ENCODE measurements at places on chromosomes 6 and 20.

- DNase-seq = no peak
Observed at GRCh38 chr6:87982134-87982533, 65.5 kb upstream of the SPACA1 start.

DNA sequence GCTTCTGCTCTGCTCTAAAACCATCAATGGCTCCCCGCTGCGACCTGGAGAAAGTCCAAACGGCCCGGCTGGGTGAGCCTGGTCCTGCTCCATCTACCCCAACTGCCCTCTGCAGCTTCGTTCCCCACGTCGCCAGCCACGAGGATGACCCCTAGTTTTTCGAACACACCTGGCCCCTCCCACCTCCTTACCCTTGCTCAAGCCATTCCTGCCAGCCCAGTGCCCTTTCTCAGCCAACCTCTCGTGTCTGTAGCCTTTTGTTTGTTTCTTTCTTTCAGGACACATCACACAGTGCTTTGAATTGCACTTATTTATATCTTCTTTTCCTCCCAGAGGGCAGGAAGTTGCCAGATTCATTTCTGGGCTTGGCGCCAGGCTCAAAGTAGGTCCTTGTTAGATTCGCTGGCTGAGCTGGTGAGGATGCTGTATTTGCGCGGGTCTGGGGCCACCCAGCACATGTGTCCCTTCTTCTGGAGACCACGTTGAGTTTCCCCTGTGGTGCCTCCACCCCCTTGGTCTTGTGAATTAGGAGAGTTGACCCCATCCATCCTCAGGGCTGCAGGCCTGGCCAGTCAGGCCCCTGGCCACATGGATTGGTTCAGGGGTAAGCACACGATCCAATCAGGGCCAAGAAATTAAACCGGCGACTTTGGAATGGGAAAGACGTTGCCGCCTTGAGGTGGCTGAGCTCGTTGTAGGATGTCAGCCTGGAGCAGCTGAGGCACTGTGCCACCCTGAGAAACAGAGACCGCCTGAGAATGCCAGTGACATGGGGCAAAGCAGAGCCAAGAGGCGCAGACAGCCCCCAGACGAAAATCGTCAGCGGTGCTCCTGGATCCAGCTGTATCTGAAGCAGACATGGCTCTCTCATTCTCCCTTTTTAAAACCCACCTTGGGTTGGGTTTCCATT, 156.0 kb downstream of the CEBPB start:
- DNase-seq = no peak

- no peak for DNase-seq
Observed at GRCh38 chr20:45346851-45347250, 1.4 kb downstream of the SDC4 start.

DNA sequence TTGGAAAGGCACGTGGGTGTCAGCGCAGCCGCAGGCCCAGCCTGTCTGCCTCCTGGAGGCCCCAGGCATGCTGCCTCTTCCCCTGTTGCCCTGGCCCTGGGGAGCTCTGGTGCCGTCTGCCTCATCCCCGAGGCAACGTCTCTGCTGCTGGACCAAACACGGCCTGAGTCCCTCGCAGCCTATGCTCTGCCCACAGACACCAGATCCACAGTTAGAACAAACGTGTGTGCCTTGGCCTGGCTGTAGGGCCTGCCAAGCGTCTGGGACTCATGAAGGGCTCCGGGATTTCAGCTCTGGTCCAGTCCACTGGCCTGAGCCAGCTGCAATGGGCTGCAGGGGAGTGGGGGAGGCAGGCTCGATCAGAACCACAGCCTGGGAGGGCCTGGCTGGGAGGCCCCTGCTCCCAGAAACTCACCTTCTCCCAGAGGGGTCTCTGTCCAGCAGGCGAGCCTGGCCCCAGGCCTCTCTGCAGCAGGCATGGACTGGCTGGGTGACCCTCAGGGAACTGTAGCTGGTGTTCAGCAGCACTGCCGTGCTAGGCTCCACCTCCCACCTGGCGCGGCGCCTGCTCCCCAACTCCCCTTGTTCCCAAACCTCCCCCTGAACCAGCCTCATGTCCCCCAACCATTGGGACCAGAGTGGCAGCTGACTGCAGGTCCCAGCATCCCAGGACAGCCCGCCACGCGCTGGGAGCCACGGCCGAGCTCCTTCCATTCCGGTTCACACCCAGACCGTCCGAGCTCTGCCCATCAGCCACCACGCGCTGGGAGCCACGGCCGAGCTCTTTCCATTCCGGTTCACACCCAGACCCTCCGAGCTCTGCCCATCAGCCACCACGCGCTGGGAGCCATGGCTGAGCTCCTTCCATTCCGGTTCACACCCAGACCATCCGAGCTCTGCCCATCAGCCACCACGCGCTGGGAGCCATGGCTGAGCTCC, 197.0 kb downstream of the DLL1 start:
- no peak for DNase-seq

DNA sequence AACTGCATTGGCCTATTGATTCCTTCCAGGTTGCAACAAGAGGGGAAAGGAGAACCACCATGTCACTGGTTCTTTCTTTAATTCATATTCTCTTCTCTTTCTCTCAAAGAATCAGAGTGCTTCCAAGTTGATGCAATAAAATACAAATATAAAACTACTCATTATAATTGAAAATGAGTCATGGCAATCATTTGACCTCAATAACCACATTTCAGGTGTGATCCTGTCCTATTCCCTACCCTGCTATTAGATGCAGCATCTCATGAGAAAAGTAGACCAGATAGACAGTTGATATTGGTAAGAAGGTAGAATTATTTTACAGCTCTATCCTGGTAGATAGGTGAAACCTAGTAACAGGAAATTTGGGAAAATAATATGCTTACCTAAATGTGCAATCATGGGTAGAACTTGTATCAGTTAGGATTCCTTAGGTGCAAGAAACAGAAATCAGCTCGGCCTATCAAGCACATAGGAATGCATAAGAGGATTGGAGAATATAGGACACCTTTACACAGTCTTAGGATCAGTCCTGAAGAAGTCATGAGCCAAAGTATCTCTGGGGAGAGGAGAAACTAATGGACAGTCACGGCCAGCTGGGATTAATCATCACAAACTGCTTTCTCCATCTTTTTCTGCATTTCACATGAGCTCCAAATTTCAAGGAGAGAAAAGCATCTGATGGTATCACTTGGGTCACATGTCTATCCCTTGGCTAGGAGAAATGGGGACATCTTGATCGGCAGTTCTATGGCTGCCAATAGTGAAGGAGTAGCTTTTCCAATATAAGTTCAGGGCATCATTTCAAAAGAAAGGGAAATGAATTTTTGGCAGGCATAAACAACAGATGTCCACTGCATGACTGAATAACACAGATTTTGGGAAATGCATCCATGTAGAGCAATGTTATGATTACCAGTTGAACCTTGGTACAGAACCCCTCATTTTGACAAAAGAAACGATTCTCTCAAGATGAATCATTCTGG, 19.3 kb upstream of the RNF146 start:
- no peak for DNase-seq

DNA sequence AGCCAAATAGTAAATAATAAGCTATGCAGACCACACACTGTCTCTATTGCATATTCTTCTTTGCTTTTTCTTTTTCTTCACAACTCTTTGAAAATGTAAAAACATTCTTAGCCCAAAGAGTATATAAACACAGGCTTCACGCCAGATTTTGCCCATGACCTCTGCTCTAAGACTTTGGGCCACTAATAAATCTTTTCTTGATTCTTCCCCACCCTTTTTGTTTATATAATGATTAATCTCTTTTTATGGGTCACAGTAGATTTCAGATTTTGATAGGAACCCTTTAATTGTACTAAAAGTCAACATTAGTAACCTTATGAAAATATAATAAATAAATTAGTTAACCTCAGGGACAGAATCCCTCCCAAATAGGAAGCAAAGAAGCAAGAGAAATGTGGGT, 15.8 kb upstream of the ENPP5 start:
- DNase-seq = no peak

DNA sequence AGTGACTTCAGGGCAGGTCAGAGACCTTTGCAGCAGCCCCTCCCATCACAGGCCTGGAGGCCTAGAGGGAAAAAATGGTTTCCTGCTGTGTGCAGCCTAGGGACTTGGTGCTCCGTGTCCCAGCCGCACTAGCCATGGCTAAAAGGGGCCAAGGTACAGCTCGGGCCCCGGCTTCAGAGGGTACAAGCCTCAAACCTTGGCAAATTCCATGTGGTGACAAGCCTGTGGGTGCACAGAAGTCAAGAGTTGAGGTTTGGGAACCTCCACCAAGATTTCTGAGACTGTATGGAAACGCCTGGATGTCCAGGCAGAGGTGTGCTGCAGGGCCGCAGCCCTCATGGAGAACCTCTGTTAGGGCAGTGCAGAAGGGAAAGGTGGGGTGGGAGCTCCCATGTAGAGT, 34.0 kb downstream of the UBE3D start:
- no peak for DNase-seq

GRCh38 chr6:136526196-136526930, 23.9 kb downstream of the MAP7 start:
- peak; percentile 61 for DNase-seq

GRCh38 chr6:16241321-16241689, 2.9 kb downstream of the GMPR start:
- DNase-seq = no peak

DNA sequence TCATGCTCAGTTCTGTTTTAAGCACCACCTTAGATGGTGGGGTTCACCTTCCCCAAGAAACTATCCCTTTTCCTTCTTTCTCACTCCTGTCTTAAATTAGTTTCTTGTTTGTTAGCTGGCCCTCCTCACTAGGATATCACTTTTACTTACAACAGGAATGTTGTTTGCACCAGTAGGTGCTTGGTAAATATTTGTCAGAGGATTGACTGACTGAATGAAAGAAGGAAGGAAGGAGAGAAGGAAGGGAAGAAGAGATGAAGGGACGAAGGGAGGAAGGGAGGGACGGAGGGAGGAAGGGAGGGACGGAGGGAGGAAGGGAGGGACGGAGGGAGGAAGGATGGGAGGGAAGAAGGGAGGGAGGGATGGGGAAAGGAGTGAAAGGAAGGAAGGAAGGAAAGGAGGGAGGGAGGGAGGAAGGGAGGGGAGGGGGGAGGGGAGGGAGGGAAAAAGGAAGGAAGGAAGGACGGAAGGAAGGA, 505 bp upstream of the KCNK15 start:
- no peak for DNase-seq

GRCh38 chr20:44641325-44641724, 10.2 kb downstream of the ADA start:
- DNase-seq = no peak

DNA sequence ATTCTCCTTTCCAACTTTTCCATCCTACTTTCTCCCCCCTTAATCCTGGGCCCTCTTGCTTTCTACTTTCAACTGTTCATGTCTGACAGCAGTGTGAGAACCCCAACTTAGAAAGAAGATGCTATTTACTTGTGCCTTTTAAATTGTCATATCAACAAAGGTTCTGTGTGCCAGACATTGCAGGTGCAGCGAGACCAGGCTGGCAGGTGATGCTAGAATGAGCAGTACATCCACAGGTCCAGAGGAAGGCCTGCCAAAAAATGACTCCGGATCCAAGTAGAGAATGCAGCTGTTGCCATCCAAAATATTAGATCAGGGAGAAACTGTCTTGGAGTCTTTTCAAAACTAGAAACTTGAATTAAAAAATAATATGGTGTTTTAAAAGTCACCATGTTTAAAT, 510.5 kb downstream of the LMBRD1 start:
- DNase-seq = no peak

DNA sequence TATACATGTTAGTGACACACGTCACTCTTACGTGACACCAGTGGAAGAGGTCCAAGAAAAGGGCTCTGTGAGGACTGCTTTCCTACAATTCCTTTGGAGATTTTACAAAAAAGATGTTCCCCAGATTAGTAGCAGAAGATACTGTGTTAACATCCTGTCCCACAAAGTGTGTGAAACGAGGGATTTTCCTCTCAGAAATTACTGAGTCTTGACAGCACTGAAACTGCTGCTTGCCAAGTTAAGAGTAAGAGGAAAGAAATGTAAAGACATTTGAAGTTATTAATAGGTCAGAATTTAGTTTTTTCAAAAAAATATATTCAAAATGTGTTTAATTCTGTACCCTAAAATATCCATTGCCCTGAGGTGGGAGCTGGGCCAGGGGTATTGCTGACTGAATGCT, 58.8 kb upstream of the MAP7 start:
- DNase-seq = no peak

GRCh38 chr6:148463671-148464070, 121.0 kb downstream of the SASH1 start:
- DNase-seq = no peak

DNA sequence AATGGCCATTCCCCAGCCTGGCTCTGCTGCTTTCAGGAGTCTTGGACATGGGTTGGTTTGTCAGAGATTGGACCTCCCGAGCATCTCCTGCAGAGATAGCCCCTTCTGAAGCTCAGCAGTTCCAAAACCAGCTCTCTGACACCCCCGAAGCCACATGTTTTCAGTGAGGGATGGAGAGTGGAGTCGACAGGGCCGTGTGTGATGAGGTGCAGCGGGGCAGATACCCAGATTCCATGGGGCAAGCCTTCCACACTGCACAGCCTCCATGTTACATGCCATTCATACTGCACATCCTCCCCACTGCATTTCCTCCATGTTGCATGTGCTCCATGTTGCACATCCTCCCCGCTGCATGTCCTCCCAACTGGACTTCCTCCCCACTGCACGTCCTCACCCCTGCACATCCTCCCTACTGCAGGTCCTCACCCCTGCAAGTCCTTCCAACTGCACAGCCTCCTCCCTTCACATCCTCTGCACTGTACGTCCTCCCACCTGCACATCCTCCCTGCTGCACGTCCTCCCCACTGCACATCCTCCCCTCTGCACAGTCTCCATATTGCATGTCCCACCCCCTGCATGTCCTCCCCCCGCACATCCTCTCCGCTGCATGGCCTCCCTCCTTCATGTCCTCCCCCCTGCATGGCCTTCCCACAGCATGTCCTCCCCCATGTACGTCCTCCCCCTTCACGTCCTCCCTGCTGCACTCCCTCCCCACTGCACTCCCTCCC, 112.2 kb downstream of the SYNDIG1 start:
- DNase-seq = no peak

DNA sequence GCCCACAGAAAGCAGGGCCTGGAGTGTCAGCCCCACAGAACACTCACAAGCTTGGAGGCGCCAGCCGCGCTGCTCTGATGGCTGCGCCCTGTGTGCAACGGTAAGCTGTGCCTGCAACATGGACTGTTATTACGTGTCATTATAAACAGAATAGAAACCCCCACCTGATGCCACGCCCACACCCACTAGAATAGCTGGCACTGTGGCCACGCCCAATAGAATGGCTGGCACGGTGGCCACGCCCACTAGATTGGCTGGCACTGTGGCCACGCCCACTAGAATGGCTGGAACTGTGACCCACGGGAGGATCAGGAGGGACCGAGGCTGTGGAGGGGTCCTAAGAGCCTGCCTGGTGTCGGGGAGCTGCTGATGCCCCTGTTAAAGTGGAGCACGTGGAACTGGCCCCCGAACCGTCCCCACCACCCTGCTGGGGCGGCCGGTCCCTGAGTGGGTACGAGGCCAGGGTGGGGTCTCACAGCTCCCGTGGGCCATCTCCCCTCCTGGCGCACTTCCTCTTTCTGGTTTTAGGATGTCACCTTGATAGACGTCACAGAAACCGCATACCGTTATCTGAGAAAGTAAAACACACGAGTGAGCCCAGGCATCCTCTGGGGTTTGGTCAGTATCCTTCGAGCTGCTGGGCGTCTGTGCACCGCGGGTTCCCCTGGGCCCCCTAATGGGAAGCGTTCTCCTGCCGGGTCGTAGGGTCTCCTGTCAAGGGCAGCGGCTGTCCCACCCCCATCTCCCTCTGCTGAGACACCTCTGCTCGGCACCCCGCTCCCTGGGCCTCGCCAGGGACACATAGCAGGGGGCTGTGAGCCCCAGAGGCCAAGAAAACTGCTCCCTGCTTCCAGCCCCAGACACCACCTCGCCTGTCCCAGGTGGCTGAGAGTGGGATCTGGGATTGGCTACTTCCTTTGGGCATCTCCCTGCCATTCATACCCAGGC, 25.4 kb downstream of the SLC17A9 start:
- peak; percentile 50 for DNase-seq
